ENCODE measurements at places on chromosomes 5 and 9.

DNA sequence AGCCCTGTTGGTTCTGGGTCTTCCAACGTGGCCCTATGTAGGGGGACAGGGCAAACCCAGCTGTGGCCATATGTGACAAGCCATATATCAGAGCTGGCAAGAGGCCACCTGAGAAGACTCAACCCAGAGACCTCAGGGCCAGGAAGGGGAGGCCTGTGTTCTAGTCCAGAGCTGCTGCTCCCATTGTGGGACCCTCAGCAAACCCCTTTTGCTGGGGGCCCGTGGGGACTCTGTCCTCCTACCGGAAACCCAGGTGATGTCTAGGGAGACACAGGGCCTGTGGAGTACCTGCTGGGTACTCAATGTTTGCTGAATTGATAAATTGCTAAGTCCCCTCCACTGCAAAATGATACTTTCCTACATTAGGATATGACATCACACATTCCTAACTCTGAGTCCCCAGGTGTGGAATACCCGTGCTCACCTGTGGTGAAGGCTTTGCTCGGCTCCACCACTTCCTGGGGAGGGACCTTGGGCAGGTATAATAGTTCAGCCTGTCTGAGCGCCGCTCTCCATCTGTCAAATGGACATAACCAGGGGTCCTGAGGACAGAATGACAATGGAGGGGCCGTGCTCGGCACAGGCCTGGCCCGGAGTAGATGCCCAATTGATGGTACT lies 38.4 kb upstream of the ASS1 start:
- H3K27me3 ChIP-seq: no peaks in the 10 kb centered on the region
- no peak overlapping the region for H3K4me3 ChIP-seq
- H3K4me1 ChIP-seq: no peaks in the 10 kb centered on the region

GRCh38 chr9:97703437-97704344 lies 6.6 kb upstream of the XPA start:
- no peaks in the 10 kb centered on the region for H3K36me3 ChIP-seq
- H3K4me1 ChIP-seq: peaks cover 15% of the 10 kb centered on the region
- H3K27me3 ChIP-seq: peaks cover 25% of the 10 kb centered on the region
- no peak overlapping the region for H3K27ac ChIP-seq

DNA sequence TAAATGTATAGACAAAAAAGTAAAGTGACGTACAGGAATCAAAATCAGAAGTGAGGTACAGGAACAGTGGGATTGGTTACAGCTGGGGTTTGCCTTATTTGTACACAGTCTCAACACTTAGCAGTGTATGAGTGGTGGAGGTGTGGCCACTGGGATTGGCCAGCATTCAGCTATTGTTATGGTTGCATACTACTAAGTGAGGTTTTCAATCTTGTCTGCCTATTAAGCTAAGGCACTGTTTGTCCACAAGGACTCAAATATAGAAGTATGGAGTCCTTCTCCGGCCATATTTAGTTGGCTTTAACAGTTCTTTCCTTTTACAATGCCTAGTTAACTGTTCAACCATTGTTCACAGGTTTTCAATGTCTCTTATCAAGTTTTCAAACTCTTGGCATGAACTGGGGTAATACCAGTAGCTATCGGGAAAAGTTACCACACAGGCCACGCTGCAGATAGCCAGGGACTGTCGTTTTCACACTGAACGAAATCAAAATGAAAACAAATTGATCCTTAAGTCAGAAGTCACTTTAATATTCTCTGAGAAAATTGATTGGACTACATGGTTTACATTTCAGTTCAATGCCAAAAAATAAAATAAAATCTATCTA lies 176.0 kb upstream of the FREM1 start:
- H3K36me3 ChIP-seq: no peaks in the 10 kb centered on the region
- no peak overlapping the region for H3K27ac ChIP-seq
- no peak for DNase-seq
- H3K4me1 ChIP-seq: no peaks in the 10 kb centered on the region
- H3K4me3 ChIP-seq: no peak overlapping the region

DNA sequence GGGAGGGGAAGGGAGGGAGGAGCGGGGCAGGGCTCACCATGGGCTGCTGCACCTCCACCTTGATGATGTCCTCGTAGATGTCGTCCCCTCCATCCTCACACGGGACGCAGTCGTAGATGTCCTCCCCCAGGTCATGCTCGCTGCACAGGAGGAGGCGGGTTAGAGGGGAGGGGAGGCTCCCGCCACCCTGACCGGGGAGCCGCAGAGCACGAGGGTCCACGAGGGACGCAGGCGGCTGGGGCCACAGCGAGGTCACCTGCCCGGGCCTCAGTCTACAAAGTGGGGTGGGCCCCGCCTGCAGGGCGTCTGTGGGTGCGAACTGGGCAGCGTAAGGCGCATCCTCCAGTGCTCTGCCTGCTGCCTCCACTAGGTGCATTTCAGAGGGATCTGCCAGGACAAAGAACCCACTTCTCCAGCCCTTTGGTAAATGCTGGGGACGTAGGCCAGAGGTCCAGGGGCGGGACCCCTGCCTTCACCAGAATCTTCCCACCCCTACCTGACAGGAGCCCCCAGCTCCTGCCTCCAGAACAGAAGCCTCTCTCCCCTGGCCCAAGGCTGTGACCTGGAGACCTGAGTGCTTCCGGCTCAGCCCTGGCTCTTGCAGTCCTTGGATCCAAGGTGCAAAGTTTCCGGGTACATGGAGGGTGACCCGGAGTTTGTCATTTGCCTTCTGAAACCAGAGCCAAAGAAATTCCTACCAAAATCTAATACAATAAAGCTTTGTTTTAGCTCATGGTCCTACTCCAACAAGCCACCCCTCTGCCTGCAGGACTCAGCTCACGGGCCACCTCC lies 74.1 kb upstream of the SARDH start:
- no peaks in the 10 kb centered on the region for H3K4me1 ChIP-seq
- H3K27ac ChIP-seq: no peak overlapping the region
- H3K36me3 ChIP-seq: peaks cover 2% of the 10 kb centered on the region

- no peak for DNase-seq
- peaks cover 11% of the 10 kb centered on the region for H3K27me3 ChIP-seq
- no peak overlapping the region for H3K4me3 ChIP-seq
- H3K36me3 ChIP-seq: no peaks in the 10 kb centered on the region
- H3K4me1 ChIP-seq: no peaks in the 10 kb centered on the region
Observed at GRCh38 chr9:109286981-109287380, 33.9 kb downstream of the EPB41L4B start.

DNA sequence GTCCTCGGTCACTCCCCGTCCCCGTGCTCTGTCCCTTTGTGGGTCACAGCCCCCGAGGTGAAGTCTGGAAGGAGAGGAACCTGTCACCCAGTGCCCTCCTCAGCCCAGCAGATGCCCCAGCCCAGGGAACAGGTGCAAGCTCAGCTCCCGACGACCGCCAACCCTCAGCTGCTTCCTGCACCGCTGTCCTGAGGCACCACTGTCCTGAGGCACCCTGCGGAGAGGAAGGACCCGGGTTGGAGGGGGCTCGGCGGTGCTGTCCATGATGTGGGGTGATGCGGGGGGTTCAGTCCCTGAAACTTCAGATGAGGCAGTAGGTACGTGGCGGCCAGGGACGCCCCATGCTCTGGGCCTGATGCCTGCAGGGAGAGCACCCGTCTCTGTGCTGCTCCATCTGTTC lies 81.4 kb downstream of the COL5A1 start:
- peaks cover 16% of the 10 kb centered on the region for H3K4me1 ChIP-seq
- no peak for DNase-seq
- no peak overlapping the region for H3K4me3 ChIP-seq
- H3K36me3 ChIP-seq: no peaks in the 10 kb centered on the region

DNA sequence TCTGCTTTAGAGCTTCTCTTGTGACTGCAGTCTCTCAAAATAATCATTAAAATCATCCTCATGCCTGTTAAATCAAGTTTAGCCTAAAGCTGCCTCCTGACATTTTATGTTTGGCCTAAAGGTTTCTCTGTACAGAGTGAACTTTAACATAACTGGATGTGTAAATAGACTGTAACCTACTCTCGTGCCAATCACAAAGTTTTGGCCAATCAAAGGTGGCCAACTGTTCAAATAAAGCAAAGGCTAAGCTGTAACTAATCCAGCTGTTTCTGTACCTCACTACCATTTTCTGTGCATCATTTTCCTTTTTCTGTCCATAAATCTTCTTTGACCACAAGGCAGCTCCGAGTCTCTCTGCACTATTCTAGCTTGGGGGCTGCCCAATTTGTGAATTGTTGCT lies 86.2 kb downstream of the GCNT1 start:
- H3K27ac ChIP-seq: no peak overlapping the region
- DNase-seq: no peak
- H3K36me3 ChIP-seq: peaks cover 5% of the 10 kb centered on the region
- H3K27me3 ChIP-seq: no peaks in the 10 kb centered on the region
- no peak overlapping the region for H3K4me3 ChIP-seq

GRCh38 chr5:170151097-170151831 lies 45.6 kb downstream of the FOXI1 start:
- no peak overlapping the region for H3K4me3 ChIP-seq
- H3K27me3 ChIP-seq: peaks cover 13% of the 10 kb centered on the region
- no peak for DNase-seq
- no peaks in the 10 kb centered on the region for H3K4me1 ChIP-seq
- H3K36me3 ChIP-seq: no peaks in the 10 kb centered on the region
- H3K27ac ChIP-seq: no peak overlapping the region

DNA sequence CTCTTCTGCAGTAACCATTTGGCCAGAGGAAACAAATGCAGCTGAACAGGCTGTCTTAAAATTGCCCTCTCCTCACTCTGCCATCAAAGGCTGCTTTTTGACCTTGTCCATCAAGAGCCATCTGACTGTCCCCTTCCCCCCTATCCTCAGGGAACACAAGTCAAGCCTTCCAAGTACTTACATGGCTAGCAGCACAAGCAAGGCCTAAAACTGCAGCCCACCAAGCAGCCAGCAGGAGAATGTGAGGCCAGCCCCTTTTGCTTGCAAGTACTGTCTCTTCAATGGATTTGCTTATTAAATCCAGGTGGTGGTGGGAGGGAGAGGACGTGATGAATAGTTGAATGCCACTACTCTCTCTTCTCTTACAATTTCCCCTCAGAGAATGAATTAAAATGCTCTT lies 83.5 kb downstream of the HTR1A start:
- H3K4me3 ChIP-seq: no peak overlapping the region
- no peak overlapping the region for H3K27ac ChIP-seq
- H3K36me3 ChIP-seq: no peaks in the 10 kb centered on the region
- H3K27me3 ChIP-seq: no peaks in the 10 kb centered on the region
- H3K4me1 ChIP-seq: no peaks in the 10 kb centered on the region

GRCh38 chr5:98727686-98728085 lies 45.8 kb upstream of the RGMB start:
- H3K27ac ChIP-seq: no peak overlapping the region
- no peaks in the 10 kb centered on the region for H3K36me3 ChIP-seq

DNA sequence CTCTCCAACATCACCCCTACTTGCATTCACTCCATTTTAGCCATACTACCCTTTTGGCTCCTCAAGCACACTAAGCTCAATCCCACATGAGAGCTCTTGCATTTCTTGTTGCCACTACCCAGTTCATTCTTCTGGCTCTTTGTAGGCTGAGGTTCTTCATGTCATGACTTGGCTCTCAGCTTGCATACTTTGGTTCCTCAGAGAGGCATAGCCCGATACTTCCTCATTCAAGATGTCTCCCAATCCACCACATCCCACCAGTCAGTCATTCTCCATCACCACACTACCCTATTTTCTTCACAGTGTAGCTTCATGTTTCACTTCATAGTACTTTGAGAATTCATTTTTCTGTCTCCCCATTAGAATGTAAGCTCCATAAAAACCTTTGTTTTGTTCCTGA lies 116.7 kb downstream of the NR6A1 start:
- DNase-seq: no peak
- H3K36me3 ChIP-seq: no peaks in the 10 kb centered on the region
- peaks cover 20% of the 10 kb centered on the region for H3K4me1 ChIP-seq
- no peak overlapping the region for H3K27ac ChIP-seq

DNA sequence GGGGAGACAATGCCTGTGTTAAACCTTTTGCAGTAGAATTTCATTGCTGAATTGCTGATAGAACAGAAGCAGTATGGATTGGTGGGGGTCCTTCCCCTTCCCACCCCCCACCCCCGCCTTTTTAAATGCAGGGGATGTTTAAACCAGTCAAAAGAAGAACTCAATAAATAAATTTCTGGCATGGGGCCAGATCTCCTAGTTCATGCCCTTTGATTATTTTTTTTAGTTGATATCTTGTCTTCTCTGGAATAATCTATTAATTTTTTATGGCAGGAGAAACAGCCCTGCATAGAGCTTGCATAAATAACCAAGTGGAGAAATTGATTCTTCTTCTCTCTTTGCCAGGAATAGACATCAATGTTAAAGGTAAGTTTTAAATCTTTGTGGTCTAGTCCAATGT lies 72.8 kb downstream of the SLF1 start:
- no peak overlapping the region for H3K27ac ChIP-seq
- no peak overlapping the region for H3K4me3 ChIP-seq
- DNase-seq: no peak
- H3K36me3 ChIP-seq: no peaks in the 10 kb centered on the region
